ENCODE measurements at places on chromosomes 4 and X. TPM values are rescaled to one million over a fixed set of nuclear protein-coding genes. Genes with fewer than 3 reads are reported as not detected.

DNA sequence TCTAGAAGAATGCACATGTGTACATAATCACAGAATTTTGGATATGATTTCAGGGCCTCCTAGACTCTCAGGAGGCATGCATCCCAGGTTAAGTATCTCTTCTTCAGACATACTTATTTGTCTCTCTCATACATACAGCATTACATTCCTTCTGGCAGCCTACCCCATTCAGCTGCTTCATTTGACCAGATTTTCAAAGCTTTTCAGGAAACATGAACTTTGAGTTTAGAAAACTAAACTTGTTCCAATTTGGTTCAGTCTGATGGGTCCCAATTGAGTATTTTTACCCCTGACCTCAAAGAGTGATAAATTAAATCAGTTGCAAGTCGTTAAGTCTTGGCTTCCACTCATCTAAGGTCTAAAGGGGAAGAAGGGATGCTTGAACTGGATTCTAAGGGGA lies 330.9 kb downstream of the ARHGAP24 start:
- no peak for DNase-seq

- DNase-seq: no peak
These were observed 522.5 kb downstream of the SMARCA1 start for GRCh38 chrX:129000797-129001196.

Gene KIT
- 24.4 TPM for total RNA-seq

Gene SASH3
- total RNA-seq: 13.6 TPM

GRCh38 chrX:49308604-49309269 lies 5.3 kb downstream of the GAGE10 start:
- no peak for DNase-seq

- no peak for DNase-seq
These were observed 216.3 kb downstream of the KCTD8 start for GRCh38 chr4:44232262-44232661.

DNA sequence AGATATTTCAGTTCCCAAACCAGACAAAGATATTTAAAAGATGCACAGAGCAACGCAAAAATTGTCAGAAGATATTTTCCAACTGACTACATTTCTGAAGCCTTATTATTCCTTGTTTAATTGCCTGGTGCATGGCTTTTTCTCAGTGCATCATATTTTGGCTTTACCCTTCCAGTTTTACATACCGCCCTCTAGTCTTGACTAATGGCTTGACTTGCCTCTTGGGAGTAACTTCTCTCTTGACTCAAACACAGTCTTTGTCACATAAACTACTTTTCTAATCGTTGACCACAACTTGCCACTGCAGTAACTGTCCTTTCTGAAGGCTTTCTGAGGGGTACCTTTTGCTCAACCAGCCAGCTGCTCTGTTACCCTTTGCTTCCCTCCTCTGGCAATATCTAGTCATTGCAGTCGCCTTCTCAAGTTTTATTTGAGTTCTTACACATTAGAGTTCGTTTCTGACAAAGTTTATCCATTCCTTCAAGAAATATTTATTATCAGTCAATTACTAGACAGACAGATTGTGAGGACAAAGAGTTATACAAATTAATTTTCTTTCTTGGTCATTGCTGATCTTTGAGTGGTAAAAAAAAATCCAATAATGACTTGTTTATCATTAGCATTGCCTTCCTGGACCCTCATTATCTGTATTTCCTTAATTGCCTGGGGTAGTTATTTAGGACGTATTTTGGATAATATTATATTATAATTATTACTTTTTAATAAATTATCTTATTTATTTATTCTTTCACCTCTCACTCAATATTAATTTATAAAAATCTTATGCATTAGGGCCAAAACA lies 506.9 kb upstream of the PCDH10 start:
- DNase-seq: no peak

DNA sequence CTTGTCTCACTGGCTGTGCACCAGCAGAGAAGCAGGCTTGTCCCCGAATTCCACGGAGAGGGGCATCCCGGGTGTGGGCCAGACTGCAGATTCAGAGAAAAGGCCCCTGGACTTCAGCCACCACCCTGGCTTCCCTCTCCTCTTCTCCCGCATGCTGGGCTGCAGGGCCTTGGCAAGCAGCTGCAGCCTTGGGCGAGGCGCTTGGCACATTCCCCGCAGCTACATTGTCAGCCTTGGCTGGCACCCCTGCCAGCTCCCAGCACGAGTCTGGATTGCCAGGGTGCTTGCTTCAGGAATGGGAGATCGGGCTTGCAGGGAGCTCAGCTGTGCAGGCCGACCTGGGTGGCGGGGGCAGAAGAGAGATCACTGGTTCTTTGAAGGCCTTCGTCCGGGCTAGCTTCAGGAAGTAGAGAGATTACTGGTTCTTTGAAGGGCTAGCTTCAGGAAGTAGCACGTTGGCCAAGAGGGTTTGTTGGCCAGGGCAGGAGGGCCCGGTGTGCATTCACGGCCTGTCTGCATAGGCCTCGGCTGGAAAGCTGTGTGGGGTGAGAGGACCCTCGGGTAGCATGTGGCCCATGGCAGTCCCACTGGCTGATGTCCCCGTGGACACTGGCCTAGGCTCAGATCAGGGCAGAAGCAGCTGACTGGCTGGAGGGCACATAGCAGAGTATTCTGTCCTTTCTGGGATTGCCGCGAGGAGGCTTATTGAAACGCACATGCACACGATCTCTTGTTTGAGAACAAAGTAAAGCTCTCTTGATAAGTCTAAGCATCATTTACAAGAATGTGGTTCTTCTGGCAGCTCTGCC lies 2.7 kb downstream of the ABCD1 start:
- DNase-seq: peak; percentile 64

Data from mucosa of gallbladder (tissue), 1 donor.